Activated CD8-positive, alpha-beta T cell treated with anti-CD3 and anti-CD28 coated beads, Interleukin-2, amount 10 ng/mL, durations not matched to agents 7 days and 5 days (primary cell): ENCODE measurements at places on chromosomes 5 and 9. TPM values are rescaled to one million over a fixed set of nuclear protein-coding genes. Genes with fewer than 3 reads are reported as not detected.

DNA sequence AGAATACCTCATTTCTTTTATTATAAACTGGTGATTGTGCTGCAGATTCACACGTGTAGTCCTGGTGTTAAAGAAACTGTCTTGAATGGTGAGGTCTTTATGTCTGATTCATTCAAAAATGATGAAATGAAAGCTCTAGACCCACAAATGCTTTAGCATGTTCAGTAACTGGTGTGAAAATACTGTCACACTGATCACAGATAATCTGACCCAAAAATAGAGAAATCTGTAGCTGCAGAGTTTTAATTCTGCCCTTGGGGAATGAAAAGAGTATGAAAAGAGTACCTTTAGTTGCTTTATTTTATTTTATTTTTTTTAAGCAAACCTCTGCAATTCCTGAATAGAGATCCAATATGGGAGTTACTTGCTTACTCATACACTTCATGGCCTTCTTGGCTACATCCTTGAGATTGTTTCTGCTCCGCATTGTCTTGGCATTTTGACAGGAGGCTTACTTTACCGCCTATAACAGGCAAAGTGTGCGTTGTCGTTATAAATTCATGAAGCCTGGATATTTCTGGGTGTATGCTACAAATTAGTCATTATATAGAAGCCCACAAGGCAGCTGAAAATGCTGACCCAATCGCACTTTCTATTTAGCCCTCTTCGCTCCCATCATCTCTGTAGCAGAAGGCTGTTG is 2.7 kb downstream of the RGMB start:
- DNase-seq = no peak

IRX1 gene
- not detected for total RNA-seq

DNA sequence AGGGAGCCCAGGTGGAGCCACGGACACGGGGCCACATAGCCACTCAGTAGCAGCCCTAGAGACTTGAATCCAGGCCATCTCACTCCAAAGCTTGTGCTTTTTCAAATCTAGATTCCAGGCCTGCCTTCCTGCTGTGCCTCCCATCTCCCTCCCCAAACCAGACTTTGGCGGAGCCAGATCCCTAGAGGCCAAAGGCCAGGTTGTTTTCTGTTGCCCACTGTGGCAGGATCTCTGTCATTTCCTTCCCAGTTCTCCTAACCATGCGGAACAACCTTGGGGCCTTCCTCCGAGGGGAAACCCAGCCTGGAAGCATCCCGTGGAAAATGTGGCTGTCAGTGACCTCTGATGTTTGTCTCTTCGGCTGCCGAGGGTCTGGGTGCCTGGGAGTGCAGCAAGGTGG is 16.4 kb upstream of the RPS14 start:
- no peak for DNase-seq

DNA sequence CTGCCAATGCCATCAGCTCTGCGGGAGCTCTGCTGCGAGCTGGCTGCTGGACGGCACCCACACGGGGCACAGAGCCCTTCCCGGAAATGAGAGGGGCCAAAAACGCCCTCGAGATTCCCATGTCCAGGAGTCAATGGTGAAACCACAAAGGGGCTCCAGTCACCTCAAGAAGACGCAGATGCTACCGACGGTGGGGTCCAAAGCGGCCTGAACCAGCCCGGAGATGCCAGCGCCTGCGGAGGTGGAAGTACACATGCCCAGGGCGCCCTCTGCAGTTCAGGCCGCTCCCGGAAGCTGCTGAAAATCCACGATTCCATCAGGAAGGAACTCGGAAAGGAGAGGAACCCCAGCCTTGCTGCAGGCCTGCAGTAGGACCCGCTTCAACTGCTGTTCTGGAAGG is 82.4 kb upstream of the SELENOP start:
- DNase-seq = no peak

OBP2B gene
- not detected for total RNA-seq

DNA sequence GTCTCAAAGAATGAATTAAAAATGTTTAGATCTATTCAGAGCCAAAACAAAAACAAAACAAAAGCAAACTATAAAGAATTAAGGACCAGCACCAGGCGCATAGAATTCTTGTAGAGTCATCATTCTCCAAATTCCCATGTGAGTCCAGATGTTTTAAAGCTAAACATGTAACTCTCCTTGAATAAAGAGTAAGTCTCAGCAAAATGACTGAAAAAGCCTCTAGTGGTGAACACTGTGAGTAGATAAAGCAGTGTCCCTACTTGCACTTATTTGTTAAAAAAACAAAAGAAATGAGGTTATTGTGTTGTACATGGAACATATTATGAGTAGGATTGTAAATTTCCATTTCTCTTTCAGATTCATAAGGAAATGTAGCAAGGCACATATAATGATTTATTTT is 44.0 kb downstream of the NNT start:
- no peak for DNase-seq

GRCh38 chr9:92164490-92164889 is 49.3 kb upstream of the SPTLC1 start:
- DNase-seq = no peak

DNA sequence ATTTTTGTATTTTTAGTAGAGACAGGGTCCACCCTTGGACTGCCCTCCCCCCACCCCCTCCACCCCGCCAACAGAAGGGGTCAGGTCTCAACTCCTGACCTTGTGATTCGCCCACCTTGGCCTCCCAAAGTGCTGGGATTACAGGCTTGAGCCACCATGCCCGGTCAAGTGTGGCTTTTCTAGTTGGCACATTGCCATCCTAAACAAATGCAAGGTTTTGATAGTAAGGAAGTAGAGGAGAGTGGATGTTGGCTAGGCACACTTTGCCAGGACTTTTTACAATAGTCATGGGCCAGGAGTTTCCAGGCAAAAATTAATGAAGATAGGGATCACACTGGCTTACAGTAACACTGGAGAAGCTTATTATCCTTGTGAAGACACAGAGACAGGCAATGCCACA is 62.4 kb downstream of the GALNT12 start:
- no peak for DNase-seq

- DNase-seq = peak; percentile 32
Observed at GRCh38 chr5:150175536-150175935, 9.0 kb downstream of the CDX1 start.

CCNJL gene
- not detected for total RNA-seq
